ENCODE measurements at places on chromosomes 1 and 21.

- DNase-seq = peak; percentile 85
Measured at GRCh38 chr1:12618965-12619791, 1.2 kb upstream of the DHRS3 start.

DNA sequence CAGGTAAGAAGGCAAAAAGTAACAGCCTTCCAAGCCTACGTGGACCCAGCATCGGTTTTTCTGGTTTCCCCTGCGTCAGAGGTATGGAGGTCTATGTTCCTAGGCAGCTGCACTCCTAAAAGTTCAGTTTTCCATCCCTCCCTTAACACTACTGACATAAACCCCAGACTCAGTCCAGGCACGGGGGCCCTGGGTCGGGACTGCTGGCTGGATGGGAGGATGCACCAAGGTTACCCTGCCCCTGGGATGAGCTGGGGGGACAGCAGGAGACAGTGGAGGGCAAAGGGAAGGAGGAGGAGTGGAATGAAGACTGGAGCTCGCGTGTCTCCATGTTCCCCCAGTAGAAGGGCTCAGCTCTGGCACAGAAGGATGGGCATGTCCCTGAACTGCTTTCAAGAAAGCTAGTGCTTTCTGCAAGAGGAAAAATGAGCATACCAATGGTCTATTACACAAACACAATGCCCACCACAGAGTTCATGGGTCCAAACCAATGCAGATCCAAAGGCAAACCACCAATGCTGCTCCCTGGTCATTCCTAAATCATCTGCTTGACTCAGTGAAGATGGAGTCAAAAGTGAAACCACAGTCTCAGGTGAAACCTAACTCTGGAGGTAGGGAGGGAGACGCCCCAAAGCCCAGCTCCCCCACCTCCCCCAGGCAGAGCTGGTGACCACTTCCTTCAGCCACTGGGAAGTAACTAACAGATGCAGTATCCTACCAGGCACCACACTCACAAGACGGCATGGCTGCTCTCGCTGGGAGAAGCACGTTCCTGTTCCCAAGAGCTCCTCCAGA, 54.9 kb downstream of the CD46 start:
- DNase-seq = no peak

- DNase-seq = peak; percentile 51
Measured at GRCh38 chr1:77412069-77412819, 130.4 kb downstream of the AK5 start.

GRCh38 chr1:215220346-215220745, 137.8 kb downstream of the KCNK2 start:
- DNase-seq = no peak

- peak; percentile 44 for DNase-seq
Measured at GRCh38 chr1:212512816-212513559, 80.3 kb downstream of the NENF start.

- no peak for DNase-seq
Measured at GRCh38 chr1:9558946-9559545, 19.8 kb downstream of the SLC25A33 start.

- no peak for DNase-seq
Measured at GRCh38 chr1:61742620-61743430, 545 bp downstream of the PATJ start.

DNA sequence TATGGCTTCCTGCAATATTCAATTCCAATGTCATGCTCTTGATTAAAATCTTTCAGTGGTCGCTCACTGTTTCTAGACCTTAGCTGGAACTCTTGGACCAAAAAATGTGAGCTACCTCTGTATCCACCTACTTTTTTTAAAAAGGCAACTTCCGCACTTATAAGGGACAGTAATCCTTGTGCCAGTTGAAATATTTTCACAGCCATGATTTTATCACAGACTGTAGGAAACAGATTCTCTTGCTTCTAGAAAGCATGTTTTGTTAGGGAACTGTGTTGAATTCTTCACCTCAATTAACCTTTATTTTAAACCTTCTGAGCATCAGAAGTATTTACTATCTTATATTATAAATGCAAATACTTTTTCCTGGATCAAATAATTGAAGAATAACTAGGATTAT, 296.0 kb upstream of the ST6GALNAC5 start:
- no peak for DNase-seq

DNA sequence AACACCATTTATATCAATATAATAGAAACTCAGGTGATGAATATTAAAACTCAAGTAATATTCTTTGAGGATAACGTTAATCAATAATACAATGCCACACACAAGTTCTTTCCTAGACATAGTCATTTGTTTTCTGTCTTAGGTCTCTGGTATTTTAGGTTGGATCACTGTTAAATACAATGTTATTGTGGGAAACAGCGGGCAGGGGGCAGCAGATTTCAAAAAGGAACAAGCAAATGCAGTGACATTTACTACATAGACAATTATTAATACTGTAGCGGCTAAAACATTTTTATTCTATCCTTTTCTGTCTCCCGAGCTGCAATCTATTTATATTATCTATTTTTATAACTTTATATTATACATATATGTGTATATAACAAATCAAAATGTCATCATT, 186.4 kb upstream of the ZNHIT6 start:
- peak; percentile 58 for DNase-seq

DNA sequence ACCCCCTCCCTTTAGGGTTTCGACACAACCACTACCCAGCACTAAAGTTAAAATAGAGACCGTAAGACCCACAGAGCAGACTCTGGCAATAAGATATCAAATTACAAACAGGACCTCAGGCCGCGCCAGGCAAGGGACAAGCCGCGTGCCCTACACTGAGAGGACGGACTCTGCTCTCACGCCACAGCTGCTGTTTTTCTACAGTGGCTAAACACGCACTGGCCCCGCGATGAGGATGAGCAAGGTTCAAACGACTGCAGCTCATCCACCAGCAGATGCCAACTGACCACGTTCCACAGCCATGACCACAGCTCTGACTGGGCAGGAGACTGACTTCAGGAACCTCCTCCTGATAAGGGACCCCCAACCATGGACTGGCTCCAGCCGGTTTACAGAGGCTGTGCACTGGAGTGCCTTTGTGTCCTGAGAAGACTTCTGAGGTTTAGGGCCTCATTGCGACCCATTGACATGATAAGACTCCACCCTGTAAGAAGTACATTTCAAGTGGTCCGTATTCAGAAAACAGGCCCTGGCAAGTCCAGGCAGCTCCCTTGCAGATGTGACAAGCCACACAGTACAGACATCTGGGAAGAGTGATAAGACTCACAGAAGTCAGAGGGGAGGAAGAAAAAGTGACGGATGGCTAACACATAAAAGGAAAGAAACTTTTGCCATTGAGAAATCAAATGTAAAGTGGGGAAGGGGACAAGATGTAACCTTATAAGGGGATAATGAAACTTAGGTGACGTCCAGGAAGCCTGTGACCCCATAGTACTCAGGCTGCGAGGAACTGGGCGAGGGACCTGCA, 1.5 kb upstream of the KRTAP10-6 start:
- no peak for DNase-seq

- no peak for DNase-seq
Measured at GRCh38 chr1:162373072-162373427, 3.6 kb downstream of the SPATA46 start.

DNA sequence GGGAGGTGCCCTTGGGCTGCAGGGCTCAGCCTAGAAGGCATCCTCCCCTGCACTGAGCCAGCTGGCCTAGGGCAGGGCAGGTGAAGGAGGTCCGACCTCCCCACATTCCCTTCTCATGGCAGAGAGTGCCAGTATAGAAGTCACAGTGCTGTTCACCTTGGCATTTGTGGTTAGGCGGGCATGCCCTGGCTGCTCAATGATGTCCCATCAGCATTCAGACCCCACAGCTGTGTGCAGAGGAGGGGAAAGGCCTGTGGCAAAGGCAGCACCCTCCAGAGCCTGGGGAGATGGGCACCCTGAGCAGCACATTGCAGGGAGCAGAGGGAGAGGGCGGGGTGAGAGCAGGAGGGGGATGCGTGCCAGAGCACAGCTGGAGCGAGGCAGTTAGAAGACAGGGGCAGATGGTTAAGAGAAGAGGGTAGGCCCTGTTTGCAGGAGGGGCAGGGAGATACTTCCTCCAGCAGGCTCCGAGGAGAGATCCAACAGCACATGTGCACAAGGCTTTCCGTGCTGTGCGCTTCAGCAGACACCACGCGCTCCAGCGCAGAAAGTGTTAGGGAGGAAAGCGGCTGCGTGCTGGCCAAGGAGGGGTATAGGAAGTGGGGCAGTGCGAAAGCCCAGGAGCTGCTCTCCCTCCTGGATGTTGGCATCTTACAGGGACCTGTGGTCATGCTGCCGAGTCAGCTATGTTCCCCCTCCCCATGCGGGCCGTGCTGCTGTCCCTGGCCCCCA, 43.7 kb upstream of the COL6A1 start:
- DNase-seq = no peak

DNA sequence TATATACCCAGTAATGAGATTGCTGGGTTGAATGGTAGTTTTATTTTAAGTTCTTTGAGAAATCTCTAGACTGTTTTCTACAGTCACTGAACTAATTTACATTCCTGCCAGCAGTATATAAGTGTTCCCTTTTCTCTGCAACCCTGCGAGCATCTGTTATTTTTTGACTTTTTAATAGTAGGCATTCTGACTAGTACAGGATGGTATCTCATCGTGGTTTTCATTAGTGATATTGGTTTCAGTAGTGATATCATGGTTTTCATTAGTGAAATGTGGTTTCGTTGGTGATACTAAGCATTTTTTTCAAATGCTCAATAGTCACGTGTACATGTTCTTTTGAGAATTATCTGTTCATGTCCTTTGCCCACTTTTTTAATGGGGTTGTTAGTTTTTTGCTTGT, 316.8 kb downstream of the PTBP2 start:
- no peak for DNase-seq

- DNase-seq = peak; percentile 35
Measured at GRCh38 chr1:211327346-211327921, 801 bp downstream of the TRAF5 start.

DNA sequence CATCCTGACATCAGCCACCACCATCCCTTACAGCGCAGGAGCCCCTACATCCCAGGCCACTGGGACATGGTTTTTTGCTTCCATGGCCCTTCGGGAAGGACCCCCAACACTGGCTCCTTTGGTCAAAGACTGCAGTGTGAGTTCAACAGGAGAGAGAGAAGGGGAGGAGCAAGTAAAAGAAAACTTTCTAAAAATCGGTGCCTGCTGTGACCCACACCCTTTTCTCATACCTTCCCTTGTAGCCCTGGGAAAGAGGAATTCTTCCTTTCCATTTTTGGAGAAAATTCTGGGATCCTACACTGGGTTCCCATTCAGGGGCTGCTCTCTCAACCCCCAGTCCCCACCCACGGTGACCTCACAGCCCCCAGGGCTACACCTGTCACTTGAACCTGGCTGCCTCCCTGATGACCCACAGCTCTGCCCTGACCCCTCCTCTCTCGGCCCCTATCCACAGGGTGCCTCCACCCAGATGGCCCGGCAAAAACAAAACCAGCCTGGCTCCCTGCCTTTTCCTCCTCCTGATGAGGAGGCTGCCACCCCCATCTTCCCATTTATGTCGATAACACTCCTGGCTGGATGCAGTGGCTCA, 7.6 kb downstream of the PADI4 start:
- no peak for DNase-seq

GRCh38 chr21:45588086-45588825, 46.0 kb upstream of the SLC19A1 start:
- no peak for DNase-seq

GRCh38 chr1:117638759-117639158, 32.9 kb downstream of the TENT5C start:
- no peak for DNase-seq

DNA sequence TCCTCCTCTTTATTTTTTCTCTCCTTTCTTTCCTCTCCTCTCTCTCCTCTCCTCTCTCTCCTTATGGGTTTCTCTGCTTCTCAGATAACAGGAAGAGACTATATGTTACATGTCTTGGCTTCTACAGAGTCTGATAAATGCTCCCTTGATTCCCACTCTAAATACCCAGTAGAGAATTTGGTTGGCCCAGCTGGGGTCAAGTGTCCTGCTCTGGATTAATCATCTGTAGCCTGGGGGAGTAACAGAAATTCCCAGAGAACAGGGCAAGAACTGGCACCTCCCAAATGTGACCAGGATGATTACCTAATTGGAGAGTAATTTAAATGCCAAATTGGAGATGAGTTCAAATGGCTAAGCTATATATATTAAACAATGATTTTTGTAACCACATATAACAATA, 146.1 kb upstream of the LMO4 start:
- peak; percentile 42 for DNase-seq

DNA sequence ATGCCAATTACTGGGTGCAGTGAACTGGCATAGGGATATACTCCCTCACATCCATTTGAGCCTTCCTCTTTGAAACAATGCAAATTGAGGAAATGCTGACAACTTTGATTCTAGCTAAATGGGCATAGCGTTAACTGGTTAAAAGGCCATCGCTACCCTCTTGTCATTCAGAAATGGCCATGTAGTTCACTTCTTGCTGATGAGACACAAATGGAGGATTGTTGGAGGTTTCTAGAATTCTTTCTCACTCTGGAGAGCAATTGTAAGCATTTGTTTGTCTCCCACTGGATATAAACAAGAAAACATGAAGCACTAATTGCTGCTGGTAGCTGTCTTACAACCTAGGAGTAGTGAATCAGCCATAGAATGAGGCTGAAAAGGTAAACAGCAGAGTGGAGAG, 14.4 kb downstream of the PRDX6 start:
- DNase-seq = no peak

DNA sequence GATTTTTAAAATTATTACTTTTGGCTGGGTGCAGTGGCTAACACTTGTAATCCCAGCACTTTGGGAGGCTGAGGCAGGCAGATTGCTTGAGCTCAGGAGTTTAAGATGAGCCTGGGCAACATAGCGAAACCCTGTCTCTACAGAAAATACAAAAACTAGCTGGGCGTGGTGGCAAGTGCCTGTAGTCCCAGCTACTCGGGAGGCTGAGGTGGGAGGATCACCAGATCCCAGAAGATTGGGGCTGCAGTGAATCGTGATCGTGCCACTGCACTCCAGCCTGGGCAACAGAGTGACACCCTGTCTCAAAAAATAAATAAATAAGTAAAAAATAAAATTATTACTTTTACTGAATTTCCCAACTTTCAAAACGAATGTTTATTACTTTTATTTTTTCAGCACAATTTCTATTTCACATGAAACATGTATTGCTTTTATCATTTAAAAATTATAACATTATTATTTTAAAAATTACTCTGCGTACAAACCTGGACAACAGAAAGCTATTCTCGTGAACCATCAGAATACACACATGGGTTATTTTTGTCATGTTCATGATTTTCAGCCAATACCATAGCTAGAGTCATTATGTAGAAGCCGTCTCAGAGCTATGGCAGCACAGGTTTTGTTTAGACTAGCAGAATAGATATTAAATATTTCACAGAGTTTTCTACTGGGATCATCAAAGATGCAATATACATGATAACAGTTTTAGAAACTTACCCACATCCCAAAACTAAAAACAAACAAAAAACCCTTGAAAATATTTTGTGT, 621 bp downstream of the AMPD1 start:
- no peak for DNase-seq

DNA sequence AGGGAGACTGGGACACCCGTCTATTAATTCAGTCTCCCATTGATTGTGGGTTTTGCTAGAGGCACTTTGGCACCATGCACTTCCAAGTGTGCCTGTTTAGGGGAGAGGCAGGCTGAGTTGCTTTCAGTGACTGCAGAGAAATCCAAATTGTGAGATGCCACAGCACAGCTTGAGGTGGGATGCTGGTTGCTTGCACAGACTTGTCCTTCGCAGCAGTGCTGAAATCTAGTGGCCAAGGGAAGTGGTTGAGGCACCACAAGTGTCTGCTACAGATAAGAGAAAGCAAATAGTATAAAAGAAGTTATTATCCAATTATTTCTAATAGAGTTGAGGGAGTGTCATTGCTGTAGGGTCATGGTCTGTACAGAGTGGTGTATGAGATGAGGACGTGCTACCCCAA, 40.0 kb upstream of the APP start:
- DNase-seq = no peak

- no peak for DNase-seq
Measured at GRCh38 chr1:31669433-31669785, 24.7 kb upstream of the PEF1 start.

GRCh38 chr1:173418107-173418985, 58.8 kb upstream of the PRDX6 start:
- DNase-seq = peak; percentile 66

Measured in suppressor macrophage treated with lipopolysaccharide for 1 hour (primary cell).